Stimulated activated CD4-positive, alpha-beta T cell treated with anti-CD3 and anti-CD28 coated beads, Interleukin-1b, Interleukin-23, amount 100 ng/mL, for 1 hour (primary cell): ENCODE measurements at places on chromosomes 1 and 21.

GRCh38 chr1:41734201-41734970, 184.3 kb downstream of the HIVEP3 start:
- no peak for DNase-seq

DNA sequence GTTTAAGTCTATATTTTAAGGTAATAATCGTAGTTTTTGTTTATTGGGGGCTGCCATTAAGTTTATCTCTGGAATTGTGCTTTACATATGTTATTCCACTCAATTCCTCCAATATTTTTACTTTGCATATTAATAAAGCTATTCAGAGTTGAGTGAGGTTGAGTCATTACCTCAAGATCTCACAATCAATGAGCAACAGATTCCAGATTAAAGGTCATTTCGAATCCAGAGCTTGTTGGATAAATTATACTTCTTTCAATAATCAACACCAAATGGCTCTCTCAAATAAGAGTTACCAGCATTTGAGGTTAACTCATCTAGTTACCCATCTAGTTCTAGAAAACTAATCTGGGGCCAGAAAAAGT, 16.7 kb downstream of the RGS4 start:
- DNase-seq: no peak

DNA sequence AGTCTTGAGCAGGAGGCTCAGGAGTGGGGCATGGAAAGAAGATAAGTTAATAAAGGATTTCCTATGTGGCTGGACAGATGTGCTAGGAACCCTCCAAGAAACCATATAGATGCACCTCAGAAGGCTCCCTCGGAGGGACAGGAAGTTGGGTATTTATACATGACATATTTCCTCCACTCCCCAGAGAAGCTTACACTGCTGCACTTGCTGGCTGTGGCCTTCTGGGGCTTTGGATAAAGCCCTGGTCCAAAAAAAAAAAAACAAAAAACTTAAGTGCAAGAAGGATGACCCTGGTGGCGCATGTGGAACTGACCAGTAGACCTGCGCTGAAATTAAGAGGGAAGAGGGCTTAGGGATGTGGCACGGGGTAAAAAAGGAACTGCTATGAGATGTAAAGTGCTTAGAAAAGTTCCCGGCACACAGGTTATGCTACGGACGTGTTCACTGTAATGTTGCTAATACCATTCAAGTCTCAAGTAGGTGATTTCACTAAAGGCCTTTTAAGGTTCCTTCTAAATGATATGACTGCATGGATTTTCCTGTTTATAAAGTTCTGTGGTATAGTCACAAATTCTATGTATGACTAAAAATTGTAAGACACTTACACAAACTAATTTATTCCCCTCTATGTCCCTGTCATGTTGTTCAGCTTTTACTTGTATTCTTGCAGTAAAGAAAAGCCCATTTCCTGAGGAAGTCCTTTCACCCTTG, 253.6 kb downstream of the HMCN1 start:
- no peak for DNase-seq

GRCh38 chr1:78840453-78841271, 165.9 kb downstream of the ADGRL4 start:
- no peak for DNase-seq

DNA sequence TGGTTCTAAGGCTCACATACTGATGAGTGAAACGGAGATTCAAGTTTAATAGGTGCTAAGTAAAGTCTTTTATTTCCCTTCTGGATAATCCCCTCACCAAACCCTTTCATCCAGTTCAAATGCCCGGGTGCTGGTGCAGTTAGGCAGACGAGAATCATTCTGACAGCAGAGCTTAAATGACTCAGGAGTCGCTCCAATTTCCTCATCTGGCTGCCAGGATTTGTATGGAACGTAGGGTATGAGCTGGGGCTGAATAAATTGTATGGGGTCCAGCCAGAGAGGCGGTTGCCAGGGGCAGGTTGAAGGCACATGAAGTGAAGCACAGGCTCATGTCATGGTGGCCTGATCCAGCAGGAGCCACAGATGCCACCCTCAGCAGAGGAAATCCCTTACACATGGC, 76.0 kb downstream of the PAPPA2 start:
- DNase-seq: no peak

DNA sequence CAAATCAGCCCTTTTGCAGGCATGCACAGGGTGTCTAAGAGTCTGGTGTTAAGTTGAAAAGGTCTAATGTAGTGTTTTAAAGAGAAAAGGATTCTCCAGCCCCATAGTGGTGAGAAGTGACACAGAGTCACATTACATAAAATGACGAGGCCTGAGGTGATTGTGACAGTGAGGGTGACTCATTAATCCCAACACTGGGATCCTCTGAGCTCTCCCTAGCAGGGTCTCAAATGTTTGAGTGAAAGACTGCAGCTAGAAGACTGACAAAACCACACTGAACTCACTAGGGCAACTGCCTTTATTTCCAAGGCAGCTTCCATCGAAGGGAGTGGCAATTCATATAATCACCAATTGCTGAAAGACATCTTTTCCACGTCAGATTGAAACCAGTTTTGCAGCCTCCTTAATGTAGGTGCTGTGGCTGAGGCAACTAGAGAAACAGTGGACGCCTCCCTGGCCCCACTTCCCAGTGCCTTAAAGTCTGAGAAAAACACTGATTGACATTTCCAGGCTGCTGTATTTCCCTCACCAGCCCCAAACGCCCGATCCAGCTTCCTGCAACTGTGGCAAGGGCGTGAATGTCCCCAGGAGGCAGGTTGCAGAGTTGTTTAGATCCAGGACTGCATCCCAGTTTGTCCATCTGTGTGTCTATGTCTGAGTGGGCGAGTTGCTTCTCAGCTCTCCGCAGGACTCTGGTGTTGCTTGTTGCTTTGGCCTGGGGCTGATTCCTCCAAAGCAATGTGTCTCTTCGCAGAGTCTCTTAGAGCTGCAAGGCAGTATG, 81.4 kb downstream of the RUNX1 start:
- DNase-seq: peak; percentile 7

- DNase-seq: no peak
Measured at GRCh38 chr1:247822060-247822459, 1.9 kb downstream of the OR14A16 start.

GRCh38 chr1:74422421-74423292, 89.8 kb downstream of the LRRC53 start:
- DNase-seq: no peak

- DNase-seq: no peak
Measured at GRCh38 chr1:179366093-179366800, 476 bp downstream of the AXDND1 start.

DNA sequence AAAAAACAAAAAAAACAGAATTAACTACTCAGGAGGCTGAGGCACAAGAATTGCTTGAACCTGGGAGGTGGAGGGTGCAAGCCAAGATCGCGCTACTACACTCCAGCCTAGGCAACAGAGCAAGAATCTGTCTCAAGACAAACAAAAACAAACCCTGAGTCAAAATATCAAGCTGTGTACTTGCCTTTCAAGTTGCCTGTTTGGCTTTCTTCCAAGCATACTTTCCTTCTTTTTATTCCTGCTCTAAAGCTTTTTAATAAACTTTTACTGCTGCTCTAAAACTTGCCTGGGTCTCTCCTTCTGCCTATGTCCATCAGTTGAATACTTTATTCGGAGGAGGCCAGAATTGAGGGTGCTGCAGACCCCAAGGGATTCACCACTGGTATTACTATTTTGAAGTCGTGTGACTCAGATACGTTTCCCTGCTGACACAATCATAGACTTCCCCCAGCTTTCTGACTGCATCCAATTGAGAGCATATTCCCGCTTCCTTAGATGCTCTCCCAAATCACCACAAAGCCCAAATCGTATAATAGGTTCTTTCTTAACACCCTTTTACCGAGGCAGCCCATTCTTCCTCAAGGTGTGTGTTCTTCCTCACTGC, 3.5 kb upstream of the ACBD6 start:
- DNase-seq: no peak

GRCh38 chr1:199067483-199067882, 428.6 kb downstream of the PTPRC start:
- no peak for DNase-seq

GRCh38 chr1:109631513-109632505, 12.2 kb downstream of the AMPD2 start:
- DNase-seq: no peak

- no peak for DNase-seq
Measured at GRCh38 chr1:114467491-114467890, 43.5 kb downstream of the TRIM33 start.

- DNase-seq: no peak
Measured at GRCh38 chr1:72763481-72763880, 481.1 kb upstream of the NEGR1 start.

DNA sequence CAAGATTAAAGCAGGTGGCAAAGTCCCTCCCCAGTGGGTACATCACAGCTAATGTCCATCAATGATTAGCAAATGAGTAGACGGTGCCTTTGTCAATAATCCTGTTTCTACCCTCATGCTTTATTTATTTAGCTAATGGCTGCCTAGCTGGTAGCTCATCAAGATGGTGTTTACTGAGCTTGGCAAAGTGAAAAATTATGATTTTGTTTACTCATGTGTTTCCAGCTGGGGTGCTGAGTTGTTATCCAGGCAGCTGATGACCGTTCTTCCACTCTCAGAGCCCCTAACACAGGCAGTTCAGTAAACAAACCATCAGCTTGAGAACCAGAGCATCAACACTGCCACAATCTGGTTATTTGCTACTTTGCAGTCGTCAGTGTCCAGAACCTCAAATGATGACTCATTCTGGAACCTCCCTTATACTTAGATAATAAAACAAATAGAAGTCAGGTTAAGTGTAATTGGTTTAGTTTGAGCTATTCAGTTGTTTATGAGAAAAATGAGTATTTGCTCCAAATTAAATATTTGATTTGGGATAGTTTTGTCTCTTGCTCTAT, 163.9 kb downstream of the ST6GALNAC5 start:
- no peak for DNase-seq

- DNase-seq: no peak
Measured at GRCh38 chr1:117059334-117059677, 820 bp upstream of the TTF2 start.

DNA sequence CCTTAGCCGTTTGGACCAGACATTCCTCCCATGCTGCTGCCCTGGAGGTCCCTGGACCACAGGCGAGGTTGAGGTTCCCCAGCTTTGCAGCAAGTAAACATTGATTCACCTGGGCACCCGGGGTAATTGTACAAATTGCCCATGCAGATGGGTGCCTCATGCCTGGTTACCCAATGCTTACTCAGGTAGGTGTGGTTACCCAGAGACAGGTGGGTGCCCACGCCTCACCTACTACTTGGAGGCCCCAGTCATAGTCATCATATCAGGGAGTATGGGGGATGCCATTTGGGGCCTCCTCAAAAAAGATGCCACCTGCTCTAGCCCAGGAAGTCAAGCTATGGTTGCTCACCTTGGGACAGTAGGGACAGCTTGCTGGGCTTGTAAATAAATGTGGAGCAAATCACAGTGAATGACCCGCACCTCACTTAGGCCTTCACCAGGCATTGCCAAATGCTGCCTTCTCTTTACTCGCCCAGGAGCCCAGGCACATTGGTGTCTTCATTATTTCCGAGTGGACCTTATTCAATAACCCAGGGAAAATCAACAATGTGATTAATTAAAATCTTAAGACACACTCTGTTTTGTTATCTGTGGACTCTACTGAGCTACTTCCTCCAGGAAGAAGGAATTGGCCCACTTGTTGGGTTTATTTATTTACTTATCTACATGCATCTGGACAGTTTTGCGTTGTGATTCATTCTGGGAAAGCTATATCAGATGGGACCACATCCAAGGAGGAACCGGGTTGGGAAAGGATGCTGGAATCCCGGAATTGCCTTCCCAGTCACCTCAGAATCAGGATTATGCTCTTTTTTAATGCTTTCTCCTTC, 35.6 kb upstream of the GRHL3 start:
- no peak for DNase-seq

DNA sequence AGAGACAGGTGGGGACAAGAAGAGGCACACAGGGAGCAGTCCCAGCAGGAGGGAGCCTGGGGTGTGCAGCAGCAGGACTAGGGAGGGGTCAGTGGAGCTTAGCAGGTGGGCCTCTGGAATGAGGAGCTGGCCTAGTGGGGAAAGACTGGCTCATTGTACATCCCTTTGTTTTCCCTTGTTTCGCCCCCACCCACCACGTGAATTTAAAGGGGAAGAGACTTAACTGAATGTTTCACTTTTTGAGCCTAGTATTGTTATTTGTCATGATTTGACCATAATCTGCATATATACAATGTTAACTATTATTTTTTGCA, 181.7 kb downstream of the DHRS3 start:
- DNase-seq: no peak

GRCh38 chr1:50898773-50899172, 61.3 kb downstream of the FAF1 start:
- no peak for DNase-seq

- DNase-seq: no peak
Measured at GRCh38 chr1:229147072-229147471, 123.8 kb upstream of the RAB4A start.

- DNase-seq: no peak
Measured at GRCh38 chr1:28374297-28374696, 4.8 kb downstream of the PHACTR4 start.

GRCh38 chr21:37208056-37208721, 58.9 kb downstream of the VPS26C start:
- no peak for DNase-seq

DNA sequence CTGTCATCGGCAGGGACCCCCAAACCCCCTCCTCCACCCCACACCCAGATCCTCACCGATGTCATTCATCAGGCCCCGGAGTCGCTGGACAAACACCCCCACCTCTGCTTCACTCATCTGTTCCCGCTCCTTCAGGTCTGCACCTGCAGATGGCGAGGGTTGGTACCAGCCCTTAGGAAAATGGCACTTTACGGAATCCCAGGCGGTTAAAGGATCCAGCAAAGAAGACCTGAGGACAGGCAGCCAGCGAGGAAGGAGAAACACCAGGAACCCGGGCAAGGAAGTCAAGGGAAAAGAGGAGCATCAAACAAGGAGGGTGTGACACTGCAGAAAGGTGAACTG, 13.8 kb downstream of the ECHDC2 start:
- DNase-seq: no peak

DNA sequence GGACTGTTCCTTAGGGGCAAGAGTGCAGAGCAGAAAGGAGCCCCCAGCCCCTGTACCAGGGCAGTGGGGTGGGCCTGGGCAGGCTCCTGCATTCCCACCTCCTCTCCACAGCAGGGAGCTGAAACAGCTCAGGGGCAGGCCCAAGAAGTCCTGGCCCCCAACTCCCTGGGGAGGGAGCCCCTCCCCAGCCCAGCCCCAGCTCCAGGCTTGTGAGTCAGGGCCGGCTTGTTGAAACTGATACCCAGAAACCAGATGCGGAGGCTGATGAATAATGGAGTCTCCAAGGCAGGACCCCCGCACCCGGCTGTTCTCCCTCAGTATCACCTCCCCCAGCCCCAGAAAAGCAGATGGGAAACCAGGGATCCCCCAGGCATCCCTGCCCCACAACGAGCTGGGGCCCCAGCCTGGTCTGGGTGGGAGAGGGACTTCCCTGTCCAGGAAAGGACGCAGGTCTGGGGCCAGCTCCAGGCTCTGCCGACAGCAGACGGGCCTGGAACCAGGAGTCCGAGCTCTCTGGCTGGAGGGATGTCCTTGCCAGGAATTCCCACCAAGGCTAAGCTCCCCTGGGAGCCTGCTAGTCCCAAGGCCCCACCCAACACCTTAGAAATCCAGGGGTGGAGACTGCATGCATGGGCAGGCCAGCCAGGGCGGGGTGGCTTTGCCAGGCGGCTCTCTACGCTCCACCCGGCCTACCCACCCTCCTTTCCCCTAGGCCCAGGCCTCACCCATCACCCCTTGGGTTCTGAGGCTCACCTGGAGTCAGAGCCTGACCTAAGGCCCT, 2.7 kb downstream of the PLEKHG5 start:
- DNase-seq: no peak
